ENCODE measurements at places on chromosomes 5 and 9. TPM values are rescaled to one million over a fixed set of nuclear protein-coding genes. Genes with fewer than 3 reads are reported as not detected.

BTNL3 gene
- not detected for polyA plus RNA-seq

LHX3 gene
- not detected for polyA plus RNA-seq

PCA3 gene
- 0.39 TPM for polyA plus RNA-seq

OR1J2 gene
- not detected for polyA plus RNA-seq

PTGDS gene
- polyA plus RNA-seq = 3.4 TPM

MTAP gene
- polyA plus RNA-seq = 26.4 TPM

SRD5A1 gene
- 20.1 TPM for polyA plus RNA-seq

ARL14EPL gene
- not detected for polyA plus RNA-seq

STC2 gene
- polyA plus RNA-seq = 65.2 TPM

TAF1L gene
- not detected for polyA plus RNA-seq

WDR41 gene
- 66.8 TPM for polyA plus RNA-seq

PFN3 gene
- polyA plus RNA-seq = not detected

SREK1 gene
- polyA plus RNA-seq = 68.4 TPM

RABEPK gene
- polyA plus RNA-seq = 20.0 TPM

ADAMTS2 gene
- 7.0 TPM for polyA plus RNA-seq

CLIC3 gene
- 0.75 TPM for polyA plus RNA-seq

PCAT7 gene
- 10.6 TPM for polyA plus RNA-seq

STK32A gene
- 1.1 TPM for polyA plus RNA-seq

ZNF366 gene
- polyA plus RNA-seq = not detected

FCN2 gene
- polyA plus RNA-seq = not detected
